ENCODE measurements at places on chromosomes 12 and 14.
A peak's percentile ranks its signal among the peaks of the same experiment; 100 is the strongest.

- DNase-seq = no peak
Observed at GRCh38 chr14:29558516-29558915, 369.1 kb downstream of the PRKD1 start.

GRCh38 chr12:113387631-113388030 is 16.1 kb downstream of the SDS start:
- DNase-seq = no peak

DNA sequence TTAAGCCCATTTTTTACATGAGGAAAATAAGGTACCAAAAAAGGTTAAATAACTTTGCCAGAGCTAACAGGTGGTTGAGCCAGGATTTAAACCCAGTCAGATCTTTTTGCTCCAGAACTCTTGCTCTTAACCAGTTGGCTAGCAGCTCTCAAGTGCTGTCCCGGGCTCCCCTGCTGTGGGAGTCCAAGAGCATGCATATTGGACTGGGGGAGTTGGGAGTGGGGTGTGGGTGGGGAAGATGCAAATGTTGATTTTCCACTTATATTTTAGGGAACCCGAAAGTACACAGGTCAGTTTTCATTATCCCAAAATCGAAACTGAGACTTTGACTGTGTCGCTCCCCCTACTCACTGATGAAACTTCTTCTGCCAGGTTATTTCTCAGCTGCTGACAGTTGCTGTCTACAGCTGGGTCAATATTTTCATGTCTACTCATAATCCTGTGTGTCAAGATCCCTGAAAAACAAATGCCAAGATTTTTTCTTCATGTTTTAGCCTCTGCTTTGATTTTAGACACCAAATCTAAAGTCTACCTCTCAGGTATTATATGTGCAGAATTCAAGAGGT is 172.3 kb upstream of the TMPO start:
- DNase-seq = no peak

DNA sequence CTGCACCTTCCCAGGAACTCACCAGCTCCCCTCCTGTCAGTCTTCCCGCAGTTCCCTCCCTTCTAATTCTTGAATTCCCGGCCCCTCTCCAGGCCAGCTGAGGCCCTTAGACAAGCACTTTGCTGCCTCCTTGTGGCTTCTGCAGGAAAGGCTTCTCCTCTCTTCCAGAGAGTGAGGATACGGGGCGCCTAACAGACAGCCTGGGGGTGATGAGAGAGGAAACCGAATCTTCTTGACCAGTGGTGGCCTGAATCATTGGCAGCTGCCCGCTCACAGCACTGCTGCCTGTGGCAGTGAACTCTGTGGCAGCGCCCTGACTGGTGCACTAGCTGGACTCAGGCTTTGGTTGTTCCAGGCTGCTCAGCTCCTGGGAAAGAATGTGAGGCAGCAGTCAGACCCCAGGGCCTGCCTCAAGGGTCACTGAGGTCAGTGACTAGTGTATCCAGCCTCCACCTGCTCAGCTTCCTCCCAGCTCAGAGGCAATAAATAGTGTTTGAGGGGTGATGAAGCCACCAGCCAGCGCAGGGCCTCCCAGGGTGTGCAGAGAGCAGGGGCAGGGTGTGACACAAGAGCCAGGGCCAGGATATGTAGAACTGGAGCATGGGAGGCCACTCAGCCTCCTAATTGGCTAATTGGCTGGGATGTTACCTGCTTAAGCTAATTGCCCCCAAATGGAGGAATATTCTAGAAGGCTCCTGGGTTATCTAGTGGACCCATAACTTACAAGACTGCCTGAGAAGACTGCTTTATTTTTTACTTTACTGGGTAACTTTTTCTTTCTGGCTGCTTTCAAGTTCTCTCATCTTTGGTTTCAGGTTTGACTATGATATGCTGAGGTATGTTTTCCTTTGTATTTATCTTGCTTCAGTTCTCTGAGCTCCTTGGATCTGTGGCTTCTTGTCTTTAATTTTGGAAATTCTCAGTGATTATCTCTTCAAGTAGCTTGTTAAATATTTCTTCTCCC is 12.9 kb upstream of the MCRS1 start:
- peak; percentile 77 for DNase-seq

- DNase-seq = no peak
Observed at GRCh38 chr12:116226026-116226425, 51.5 kb downstream of the MED13L start.

DNA sequence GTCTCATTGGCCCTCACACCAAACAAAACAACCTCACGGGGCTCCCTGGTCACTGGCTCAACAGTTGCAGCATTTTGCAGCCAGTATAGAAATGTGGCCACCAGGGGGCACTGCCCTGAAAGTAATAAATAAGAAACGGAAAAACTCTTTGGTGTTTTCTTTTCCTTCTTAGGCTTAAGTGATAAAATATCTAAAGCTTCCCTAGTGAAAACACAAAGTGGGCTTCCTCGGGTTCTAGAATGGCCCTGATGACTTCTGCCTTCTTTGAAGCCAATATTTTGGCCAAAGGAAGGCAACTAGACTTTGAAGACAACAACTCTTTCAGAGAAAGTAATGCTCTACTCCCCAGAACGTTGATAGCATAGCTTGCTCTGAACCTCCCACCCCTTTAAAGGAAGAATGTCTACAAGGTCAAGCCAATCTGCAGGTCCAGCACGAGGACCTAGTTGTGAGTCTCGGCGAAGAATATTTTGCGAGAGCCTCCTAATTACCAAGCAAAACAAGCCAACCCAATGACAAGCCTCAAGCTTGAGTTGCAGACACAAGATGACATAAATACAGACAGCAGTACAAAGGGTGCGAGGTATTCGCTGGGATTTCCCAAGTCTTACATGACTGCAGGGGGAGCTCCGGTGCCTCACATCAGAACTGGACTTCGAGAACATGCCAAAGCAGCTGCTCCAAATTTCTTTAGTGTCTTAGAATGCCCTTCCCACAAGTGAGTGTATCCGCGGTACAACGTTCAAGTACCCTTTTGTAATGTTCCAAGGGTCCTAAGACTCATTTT is 2.6 kb downstream of the ITPK1 start:
- DNase-seq = peak; percentile 82

- DNase-seq = no peak
Observed at GRCh38 chr12:131041968-131042833, 88.5 kb downstream of the ADGRD1 start.
